Stimulated activated CD8-positive, alpha-beta memory T cell treated with anti-CD3 and anti-CD28 coated beads, Interleukin-15, amount 100 ng/mL, for 1 hour (primary cell): ENCODE measurements at places on chromosomes 3 and 15.

GRCh38 chr3:14542656-14543055 is 2.5 kb upstream of the GRIP2 start:
- DNase-seq, result no peak

DNA sequence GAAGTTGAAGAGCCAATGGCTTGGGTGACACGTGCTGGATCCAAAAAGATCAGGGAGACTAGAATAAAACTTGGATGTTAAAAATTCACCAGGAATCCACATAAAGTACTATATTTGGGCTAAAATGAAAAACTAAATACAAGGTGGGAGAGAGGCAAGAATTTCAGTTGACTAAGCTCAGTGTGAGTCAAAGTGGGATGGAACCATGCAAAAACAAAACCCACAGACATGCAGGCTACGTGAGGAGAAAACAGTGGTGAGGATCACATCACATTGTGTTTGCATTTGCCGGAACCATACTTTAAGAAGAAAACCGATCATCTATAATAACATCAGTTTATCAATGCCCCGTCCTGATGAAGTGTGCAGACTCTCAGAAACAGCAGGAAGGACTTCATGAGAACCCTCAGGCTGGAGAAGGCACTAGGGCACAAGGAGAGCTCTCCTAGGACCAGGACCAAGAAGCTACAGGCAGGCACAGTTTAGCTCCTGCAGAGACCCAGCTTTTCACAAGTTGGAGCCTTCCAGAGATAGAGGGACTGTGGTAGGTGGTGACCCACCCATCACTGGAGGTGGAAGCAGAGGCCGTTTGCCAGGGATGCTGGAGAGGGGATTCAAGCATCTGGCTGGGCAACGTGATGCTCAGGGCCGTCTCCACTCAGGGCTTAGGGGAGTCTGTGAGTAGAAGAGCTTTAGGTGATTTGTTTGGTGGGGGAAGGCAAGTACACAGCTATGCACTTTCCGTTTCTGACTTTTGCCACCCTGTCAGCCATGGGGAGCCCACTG is 29.0 kb upstream of the NR2E3 start:
- DNase-seq, result no peak

DNA sequence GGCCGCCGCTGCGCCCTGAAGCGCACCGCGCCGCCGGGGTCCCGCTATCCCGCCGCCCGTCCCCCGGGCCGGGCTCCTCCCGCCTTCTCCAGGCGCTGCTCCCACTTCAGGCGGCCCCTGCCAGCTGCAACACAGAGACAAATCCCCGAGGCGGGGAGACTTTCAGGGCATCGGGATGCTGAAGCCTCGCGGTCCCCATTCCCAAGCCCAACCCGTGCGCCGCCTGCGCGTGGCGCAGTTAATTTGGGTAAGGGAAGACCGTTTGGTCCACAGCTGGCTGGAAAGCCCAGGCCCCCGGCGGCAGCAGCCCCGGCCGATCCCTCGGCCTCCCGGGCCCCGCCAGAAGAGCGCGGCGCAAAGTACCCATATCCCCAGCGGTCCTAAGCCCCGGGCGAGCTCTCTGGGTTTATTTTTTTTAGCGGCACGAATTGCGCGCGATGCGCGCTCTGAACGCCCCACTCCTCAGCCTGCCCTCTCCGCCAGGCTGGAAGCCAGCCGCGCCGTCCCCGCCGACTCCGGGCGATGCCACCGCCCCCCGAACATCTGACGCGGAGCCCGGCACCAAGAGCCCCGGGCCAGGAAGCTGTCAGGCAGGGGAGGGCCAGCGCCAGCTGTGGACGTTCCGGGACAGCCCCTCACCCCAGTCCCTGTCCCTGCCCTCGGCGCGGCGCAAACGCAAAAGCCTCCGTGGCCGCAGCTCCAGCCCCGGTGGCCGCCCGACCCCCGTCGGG is 517 bp downstream of the FBN1 start:
- DNase-seq, result no peak

GRCh38 chr3:159727506-159727905 is 261.1 kb upstream of the IL12A start:
- no peak for DNase-seq

- DNase-seq, result no peak
Measured at GRCh38 chr15:40080847-40081246, 27.8 kb downstream of the BMF start.

GRCh38 chr3:146558781-146559180 is 14.4 kb upstream of the PLSCR1 start:
- DNase-seq, result no peak

GRCh38 chr3:14962762-14963161 is 15.4 kb downstream of the NR2C2 start:
- no peak for DNase-seq

DNA sequence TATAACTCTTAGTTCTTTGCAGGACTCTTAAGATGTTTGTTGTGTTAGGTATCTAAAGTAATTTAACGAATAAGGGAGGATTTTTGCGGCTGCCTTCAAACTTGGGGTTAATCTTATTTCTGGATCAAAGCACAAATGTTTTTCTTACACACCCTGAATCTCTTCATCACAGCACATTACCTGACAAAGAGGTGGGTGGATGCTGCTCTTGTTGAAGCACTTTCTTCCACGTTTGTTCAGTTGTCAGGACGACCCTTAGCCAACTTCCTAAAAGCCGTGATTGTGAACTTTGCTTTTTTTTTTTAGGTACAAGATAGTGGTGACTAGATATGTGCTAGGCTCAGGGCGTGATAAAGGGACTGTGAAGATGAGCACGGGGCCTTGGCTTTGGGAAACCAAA is 36.0 kb downstream of the YEATS2 start:
- no peak for DNase-seq

GRCh38 chr15:47743385-47743784 is 26.1 kb downstream of the SEMA6D start:
- DNase-seq, result no peak

- no peak for DNase-seq
Measured at GRCh38 chr15:82919231-82919886, 33.2 kb downstream of the HOMER2 start.

DNA sequence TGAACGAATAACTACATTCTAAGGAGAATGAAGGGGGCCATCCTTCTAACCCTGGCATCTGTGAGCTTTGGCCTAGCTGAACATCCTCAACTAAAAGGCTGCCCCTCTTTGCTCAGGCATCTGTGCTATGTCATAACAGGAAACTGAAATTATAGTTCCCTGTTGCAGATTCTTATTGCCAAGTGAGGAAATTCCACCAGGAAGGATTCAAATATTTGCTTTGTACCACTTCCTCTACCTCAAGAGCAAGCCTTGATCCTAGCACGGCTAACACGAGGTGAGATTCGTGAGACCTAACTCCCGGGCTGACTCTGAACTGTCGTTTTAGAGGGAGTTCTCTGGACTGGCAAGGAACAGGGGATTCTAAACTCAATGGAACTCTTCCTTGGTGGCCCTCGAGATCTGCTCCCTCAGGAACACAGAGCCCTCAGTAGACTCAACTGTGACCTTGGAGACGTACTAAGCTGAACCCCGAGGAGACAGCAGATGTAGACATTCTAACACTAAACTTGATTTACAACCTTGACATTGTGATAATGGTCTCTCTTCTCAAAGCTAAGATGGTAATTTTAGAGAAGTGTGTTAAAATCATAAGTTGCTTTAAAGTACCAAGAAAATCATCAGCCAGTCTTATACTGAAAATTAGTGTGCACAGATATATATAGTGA is 4.2 kb downstream of the SPG21 start:
- DNase-seq, result no peak

GRCh38 chr3:158810823-158811724 is 9.2 kb downstream of the MFSD1 start:
- no peak for DNase-seq

DNA sequence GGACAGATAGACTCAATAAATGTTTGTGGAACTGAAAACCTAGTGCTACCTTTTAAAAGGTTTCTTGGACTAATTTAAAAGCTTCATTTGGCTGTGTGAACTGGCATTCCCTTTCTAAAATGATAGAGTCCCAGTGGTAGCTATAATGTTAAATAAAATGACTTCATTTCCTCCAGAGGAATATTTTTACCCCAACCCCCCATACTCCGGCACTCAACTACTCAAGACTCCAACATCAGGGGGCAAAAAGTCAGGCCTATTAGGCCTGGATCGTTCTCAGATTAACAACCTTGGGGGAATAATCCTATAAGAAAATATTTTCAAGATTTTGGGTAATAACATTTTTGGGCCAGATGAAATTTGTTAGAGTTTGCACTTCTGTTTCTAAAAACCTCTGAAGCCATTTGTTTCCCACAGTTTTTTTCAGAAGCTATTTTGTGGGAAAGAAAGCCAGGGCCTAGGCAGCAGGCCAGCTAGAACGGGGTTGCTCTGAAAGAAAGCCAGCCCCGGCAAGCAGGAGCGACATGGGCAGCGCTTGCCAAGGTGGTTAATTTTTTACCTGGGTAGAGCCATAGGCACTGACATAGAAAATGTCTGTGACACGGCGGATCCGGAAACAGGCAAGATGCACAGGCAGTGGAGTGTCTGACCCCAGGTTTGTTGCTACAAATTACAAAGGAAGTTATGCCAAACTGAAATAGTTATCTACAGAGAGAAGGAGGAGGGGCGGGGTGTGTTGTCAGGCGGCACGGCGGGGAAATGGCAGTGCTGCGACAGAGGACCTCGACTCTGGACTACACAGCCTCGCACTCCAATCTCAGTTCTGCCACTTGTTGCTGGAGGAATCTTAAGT is 84.6 kb downstream of the MAGI1 start:
- DNase-seq, result no peak
